ENCODE measurements at places on chromosomes 4 and X.

- no peak for DNase-seq
These were observed 5.2 kb upstream of the GK2 start for GRCh38 chr4:79413032-79413885.

- no peak for DNase-seq
These were observed at the start of gene GK for GRCh38 chrX:30653415-30654131. GK (plus strand) TSS chrX:30653423; CDS start chrX:30653538, 115 bp downstream.

DNA sequence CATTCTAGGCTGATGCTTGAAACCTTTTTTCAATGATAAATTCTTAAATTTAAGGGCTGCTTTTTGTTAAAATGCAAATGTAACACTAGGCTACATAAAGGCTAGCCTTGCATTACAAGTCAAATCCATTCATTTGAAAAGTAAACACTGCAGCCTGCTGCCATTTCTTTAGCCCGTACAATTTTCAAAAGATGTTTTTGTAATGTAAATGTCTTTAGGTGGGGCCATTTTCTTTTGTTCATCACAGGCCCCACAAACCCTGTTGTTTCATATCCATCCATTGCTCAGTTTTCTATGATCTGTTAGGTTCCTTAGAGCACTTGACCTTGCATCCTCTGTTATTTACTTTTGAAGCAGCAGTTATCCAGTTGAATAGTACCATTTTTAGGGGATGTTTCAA lies 296.2 kb upstream of the AMOT start:
- DNase-seq = no peak

DNA sequence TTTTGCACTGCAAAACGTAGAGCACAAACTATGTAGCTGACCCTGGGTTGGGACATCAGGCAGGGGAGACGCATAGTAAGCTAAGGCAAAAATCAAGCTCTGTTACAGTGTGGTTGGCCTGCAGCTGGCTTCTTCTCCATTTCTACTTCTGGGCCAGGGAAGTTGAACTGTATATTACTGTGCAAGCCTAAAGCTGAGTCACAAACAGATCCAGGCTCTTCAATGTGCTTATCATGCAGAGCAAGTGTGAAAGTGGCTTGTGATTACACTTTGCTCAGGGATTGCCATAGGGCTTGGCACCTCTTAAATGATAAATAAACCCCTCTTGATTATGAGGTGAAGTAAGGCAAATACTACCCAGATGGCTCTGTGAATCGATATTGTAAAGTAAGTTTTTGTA lies 40.5 kb downstream of the CLDN34 start:
- DNase-seq = no peak

All from H1 (cell line).